ENCODE measurements at places on chromosomes 5 and 9. TPM values are rescaled to one million over a fixed set of nuclear protein-coding genes. Genes with fewer than 3 reads are reported as not detected.

GRCh38 chr9:69207503-69207902 lies 33.4 kb downstream of the TJP2 start:
- H3K27me3 ChIP-seq, result no peaks in the 10 kb centered on the region
- no peak overlapping the region for H3K27ac ChIP-seq
- H3K4me1 ChIP-seq, result peaks cover 21% of the 10 kb centered on the region
- H3K36me3 ChIP-seq, result no peaks in the 10 kb centered on the region
- no peak overlapping the region for H3K4me3 ChIP-seq

- H3K27ac ChIP-seq, result no peak overlapping the region
- H3K36me3 ChIP-seq, result no peaks in the 10 kb centered on the region
- no peak for DNase-seq
- no peak overlapping the region for H3K4me3 ChIP-seq
Observed at GRCh38 chr5:89452081-89452480, 569.1 kb upstream of the MEF2C start.

DNA sequence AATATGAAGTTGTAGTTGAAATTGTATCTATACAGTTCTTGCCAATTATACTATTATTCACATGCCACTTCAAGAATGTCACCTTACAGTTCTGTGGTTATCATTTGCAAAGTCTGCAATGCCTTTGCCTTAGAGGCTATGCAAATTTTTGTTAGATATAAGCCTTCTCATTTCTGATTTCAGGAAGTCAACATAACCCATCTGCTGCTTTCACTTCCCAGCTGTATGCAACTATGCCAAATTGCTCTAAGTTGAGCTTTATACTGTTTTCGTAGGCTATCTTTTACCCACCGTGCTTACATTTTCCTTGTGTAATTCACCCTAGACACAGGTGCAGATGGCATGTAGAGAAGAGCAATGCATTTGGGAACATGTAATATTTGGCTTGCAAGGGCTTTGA lies 1083.0 kb downstream of the CDH9 start:
- no peak for DNase-seq
- no peak overlapping the region for H3K4me3 ChIP-seq
- no peak overlapping the region for H3K27ac ChIP-seq

Gene PNPLA7
- total RNA-seq, result 1.8 TPM

Gene NPM1
- 2,574 TPM for total RNA-seq

Gene SPINK5
- 10.6 TPM for total RNA-seq

Gene TOMM5
- total RNA-seq, result 159 TPM

DNA sequence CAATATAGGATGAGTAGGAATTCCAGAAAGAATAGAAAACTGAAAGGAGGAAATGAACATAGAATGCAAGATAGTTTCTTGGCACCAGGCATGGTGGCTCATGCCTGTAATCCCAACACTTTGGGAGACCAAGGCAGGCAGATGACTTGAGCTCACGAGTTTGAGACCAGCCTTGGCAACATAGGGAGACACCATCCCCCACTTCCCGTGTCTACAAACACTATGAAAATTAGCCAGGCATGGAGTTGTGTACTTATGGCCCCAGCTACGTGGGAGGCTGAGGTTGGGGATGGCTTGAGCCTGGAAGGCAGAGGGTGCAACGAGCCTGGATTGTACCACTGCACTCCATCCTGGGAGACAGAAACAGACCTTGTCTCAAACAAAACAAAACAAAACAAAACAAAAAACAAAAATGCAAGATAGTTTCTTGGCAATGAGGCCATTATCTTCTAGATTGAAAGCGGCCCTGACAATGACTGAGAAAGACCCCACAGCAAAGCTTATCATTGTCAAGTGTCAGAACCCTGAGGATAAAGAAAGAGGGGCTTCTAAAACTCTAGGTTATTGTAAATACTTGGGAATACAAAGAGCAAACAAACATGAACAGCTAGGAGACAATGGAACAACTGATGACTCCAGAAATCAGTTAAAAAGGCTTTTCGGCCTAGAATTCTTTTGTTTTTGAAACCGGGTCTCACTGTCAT lies 9.2 kb downstream of the SQSTM1 start:
- no peak overlapping the region for H3K4me3 ChIP-seq
- DNase-seq, result no peak
- H3K27me3 ChIP-seq, result no peaks in the 10 kb centered on the region
- H3K4me1 ChIP-seq, result peaks cover 10% of the 10 kb centered on the region
- H3K27ac ChIP-seq, result no peak overlapping the region
- H3K36me3 ChIP-seq, result peaks cover 51% of the 10 kb centered on the region
